Dermis lymphatic vessel endothelial cell (primary cell): ENCODE measurements at places on chromosomes 2 and 18. TPM values are rescaled to one million over a fixed set of nuclear protein-coding genes. Genes with fewer than 3 reads are reported as not detected.

Gene SLC4A5
- total RNA-seq, result 0.09 and 0.11 TPM in 2 replicates

Gene SULT1C2
- total RNA-seq, result under 0.01 TPM in 1 of 2 replicates, not detected in the other

Gene ZC3H6
- total RNA-seq, result 2.5 and 3.0 TPM in 2 replicates

Gene BCL11A
- total RNA-seq, result 0.65 and 1.4 TPM in 2 replicates

Gene CNDP1
- not detected in 2 replicates for total RNA-seq

Gene UCN
- total RNA-seq, result 0.22 and 0.34 TPM in 2 replicates
